ENCODE measurements at places on chromosomes 11 and 22. TPM values are rescaled to one million over a fixed set of nuclear protein-coding genes. Genes with fewer than 3 reads are reported as not detected.
A peak's percentile ranks its signal among the peaks of the same experiment; 100 is the strongest.

- H3K36me3 ChIP-seq, result no peaks in the 10 kb centered on the region
- no peaks in the 10 kb centered on the region for H3K27me3 ChIP-seq
- H3K4me1 ChIP-seq, result peaks cover 5% of the 10 kb centered on the region
- H3K27ac ChIP-seq, result no peak overlapping the region
- DNase-seq, result no peak
- no peak overlapping the region for H3K4me3 ChIP-seq
These were observed 60.8 kb upstream of the PPARA start for GRCh38 chr22:46089426-46090035.

- no peak overlapping the region for H3K4me3 ChIP-seq
- H3K36me3 ChIP-seq, result no peaks in the 10 kb centered on the region
- H3K4me1 ChIP-seq, result peaks cover 17% of the 10 kb centered on the region
- H3K27me3 ChIP-seq, result peaks cover 18% of the 10 kb centered on the region
- no peak overlapping the region for H3K27ac ChIP-seq
These were observed 2.6 kb upstream of the GNAZ start for GRCh38 chr22:23067691-23068090.

DNA sequence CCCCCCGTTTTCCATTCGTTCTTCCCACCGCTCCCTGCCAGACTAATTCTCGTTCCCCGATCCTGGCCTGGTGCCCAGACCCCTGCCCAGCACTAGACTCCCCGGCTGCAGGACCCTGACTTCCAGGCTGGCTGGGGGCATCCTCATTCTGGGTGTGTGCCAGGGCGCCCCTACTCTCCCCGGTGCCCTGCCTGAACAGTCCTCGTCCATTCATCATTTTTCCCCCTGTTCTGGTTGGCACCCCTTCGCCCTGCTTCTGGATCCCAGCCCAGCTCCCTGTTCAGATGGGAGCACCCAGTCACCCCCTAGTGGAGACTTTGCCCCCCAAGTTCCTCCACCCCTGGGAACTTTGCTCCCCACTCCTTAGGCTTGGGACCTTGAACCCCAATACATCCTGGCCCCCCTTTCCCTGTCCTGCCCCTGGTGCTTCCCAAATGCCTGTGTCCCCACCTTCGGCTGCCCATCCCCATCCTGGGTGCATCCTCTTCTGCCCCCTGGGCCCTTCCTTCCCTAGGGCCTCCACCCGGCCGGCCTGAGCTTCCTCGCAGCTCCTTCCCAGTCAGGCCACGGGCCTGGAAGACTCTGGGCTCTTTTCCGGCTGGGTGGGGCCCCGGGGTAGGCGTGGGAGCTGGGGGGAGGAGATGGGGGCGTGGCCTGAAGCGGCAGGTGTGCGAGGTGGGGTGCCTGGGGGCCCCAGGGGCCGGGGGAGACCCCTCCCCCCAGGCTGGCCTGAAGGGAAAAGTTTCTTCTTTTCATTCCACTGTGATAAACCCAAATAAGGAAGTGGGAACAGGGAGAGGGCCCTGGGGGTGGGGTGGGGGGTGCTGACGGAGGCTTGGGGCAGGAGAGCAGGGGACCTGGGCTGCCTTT lies 908 bp downstream of the PLCB3 start:
- DNase-seq, result no peak
- peaks cover 21% of the 10 kb centered on the region for H3K4me1 ChIP-seq
- peak overlapping the region; percentile 56 for H3K27ac ChIP-seq
- H3K36me3 ChIP-seq, result no peaks in the 10 kb centered on the region

- no peak for DNase-seq
- no peak overlapping the region for H3K4me3 ChIP-seq
- no peaks in the 10 kb centered on the region for H3K4me1 ChIP-seq
- no peaks in the 10 kb centered on the region for H3K27me3 ChIP-seq
- no peak overlapping the region for H3K27ac ChIP-seq
These were observed 29.0 kb upstream of the DNAJB7 start for GRCh38 chr22:40890881-40891280.

DNA sequence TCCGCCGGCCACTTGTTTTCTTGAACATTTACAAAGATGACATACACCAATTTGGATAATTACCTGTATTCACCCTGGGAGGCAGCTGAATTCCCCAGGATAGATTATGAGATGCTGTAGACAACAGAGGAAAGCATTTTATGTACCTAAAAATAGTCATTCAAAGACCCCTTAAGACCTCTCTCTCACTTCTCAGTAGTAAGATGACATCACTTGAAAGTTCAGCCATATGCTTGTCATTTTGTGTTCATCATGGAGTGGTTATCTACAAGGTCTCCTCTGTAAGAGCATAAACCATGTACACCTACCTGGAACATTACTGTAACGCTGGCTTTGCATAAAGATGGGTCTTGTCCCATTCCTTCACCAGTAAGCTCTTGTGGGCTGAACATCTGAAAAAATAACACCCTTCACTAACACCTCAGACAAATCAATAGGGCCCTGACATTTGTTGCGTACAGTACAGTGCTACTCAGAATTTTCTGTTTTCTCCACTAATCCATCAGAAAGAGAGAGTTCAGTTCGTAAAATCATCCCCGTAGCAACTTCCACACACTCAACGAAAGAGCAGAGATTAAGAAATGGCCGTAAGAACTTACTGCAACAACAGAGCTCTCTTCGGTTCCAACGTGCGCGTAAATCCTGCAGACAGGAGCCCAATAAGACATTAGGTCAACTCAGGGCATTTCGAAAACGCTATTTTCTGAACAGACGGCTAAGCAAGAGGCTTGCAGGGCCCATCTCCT lies 15.6 kb upstream of the WDR74 start:
- H3K27ac ChIP-seq, result peak overlapping the region; percentile 96
- H3K27me3 ChIP-seq, result no peaks in the 10 kb centered on the region
- H3K36me3 ChIP-seq, result peaks cover 38% of the 10 kb centered on the region
- DNase-seq, result no peak

DNA sequence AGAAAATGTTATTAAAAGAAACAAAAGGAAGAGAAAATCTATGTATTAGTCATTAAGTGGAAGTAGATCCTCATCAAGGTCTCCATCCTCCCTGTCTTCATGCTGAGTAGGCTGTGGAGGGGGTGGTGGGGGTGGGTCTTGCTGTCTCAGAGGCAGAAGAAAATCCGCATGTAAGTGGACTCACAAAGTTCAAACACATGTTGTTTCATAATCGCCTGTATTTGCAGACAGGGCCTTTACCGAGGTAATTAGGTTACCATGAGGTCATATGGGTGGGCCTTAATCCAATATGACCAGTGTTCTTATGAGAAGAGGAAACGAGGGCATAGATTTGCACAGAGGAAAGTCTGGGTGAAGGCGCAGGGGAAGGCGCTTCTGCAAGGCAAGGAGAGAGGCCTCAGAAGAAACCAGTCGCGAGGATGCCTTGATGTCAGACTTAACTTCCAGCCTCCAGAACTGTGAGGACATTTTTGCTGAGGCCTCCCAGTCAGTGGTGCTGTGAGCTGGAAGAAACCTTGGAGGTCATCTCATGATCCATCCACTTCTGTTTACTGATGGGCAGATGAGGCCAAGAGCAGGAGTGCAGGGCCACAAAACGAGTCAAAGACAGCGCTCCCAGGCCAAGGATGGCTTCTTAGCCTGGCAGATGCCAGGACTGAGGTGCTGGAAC lies 49.3 kb upstream of the THY1 start:
- no peak overlapping the region for H3K27ac ChIP-seq
- no peak overlapping the region for H3K4me3 ChIP-seq
- DNase-seq, result no peak
- no peaks in the 10 kb centered on the region for H3K36me3 ChIP-seq
- peaks cover 20% of the 10 kb centered on the region for H3K27me3 ChIP-seq

GRCh38 chr11:43619863-43620505 lies 60.6 kb upstream of the HSD17B12 start:
- H3K4me3 ChIP-seq, result no peak overlapping the region
- H3K27ac ChIP-seq, result no peak overlapping the region
- H3K27me3 ChIP-seq, result peaks cover 41% of the 10 kb centered on the region
- no peak for DNase-seq
- no peaks in the 10 kb centered on the region for H3K36me3 ChIP-seq
- no peaks in the 10 kb centered on the region for H3K4me1 ChIP-seq

The MEN1 gene
- 35.5 TPM for total RNA-seq

The LAYN gene
- 9.2 TPM for total RNA-seq

All from type B pancreatic cell (in vitro differentiated cells).